Activated naive CD4-positive, alpha-beta T cell treated with anti-CD3 and anti-CD28 coated beads, Interleukin-2, amount 10 ng/mL, durations not matched to agents 7 days and 5 days (primary cell): ENCODE measurements at places on chromosomes 2 and 18.

- no peak for DNase-seq
Measured at GRCh38 chr18:74248189-74248588, 43.6 kb downstream of the CYB5A start.

DNA sequence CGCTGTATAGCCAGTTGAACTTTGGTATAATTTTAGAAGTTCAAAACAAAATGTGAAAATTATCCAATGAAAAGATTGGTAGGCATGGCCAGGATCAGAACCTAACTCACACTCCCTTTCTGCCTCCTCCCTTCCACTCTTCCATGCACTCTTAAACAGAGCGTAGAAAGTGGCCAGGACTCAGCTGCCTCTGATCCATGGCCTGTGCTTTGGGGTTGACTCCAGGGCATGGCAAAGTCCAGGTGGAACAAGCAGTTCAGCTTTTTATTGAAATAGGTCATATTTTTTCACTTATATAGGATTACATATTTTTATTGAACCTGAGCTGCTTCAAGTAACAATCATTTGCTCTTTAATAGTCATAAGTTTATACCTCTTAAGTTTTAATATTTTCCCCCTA, 26.2 kb downstream of the INPP1 start:
- no peak for DNase-seq

- no peak for DNase-seq
Measured at GRCh38 chr2:207231967-207232366, 66.2 kb upstream of the KLF7 start.

DNA sequence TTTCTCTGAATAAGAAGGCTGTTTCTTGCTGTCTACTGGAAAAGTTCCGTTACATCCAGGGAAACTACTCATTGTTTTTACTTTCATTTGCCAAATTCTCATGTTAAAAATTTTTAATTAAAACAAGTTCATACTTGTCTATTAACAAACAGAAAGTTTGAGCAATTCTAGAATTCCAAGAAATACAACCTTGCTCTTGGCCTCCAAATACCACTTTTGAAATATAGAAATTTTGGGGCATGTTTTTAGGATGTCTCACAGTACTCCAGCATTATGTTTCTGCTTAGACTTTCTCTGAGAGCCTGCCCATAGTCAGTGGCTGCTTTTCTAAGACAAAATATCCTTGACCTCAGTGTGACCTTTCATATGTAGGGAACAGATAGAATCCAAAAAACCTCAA, 228.7 kb upstream of the RND3 start:
- DNase-seq = no peak

DNA sequence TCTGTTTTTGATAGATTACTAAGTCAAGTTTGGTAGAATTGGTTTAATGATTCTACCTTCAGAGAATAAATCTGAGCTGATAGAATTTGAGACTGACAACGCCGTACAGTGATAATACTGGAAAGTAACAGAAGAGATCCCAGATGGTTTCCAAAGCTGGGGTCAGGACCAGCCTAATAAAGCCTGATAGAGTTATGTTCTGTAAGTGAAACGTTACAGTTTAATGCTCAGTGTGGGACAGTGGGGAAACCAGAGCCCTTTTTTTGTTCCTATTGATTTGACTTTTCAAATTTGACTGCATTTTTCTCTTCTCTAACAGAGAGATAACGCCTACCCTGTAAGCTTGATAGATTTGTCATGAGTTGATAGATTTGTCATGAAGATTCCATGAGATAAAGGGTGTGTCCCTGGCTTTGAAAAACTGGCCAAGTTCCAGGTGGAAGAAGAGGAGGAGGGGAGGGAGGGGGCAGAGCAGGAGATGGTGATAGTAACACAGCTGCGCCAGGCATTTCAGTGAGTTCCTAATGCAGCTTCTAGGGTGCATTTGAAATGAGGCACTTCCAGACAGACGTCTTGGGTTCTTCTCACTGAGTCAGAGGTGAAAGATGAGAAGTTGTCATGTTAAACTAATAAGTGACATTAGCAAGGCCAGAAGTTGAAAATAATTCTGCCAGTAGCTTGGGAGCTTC, 65.1 kb downstream of the CERS6 start:
- no peak for DNase-seq

DNA sequence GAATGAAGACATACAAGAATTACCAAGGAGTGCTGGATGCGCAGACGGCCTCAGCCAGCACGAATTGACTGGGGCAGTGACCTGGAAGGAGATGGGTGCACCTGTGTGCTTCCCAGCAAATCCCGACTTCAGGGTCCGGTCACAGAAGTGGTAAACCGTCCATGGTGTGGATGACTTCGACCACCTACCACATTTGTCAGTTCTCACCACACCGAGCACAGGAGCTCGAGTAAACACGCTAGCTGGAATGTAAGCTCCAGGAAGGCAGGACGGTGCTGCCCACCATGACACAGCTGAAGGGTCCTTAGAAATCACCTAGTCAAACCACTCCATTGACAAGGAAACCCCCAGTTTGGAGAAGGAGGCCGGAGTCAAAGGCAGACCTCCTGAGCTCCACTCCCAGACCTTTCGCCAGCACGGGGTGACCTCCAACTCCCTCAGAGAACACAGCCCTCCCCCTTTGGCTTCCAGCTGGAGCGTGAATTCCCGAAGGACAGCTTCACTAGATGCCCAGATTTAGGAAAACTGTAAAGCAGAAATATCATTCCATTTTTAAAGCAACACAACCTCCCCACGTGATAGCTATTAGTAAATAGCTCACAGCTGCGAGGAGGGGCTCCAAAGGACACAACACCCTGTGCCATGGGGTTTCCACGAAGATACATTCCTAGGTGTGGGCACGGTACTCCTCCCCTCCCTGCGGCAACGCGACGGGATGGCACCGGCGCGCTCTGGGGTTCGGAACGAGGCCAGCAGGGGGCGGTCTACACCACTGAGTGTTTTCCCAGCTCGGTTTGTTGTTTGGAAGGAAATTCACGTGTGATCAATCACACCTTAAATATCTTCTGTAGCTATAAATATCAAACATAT, 34.1 kb upstream of the GNAL start:
- peak; percentile 66 for DNase-seq

DNA sequence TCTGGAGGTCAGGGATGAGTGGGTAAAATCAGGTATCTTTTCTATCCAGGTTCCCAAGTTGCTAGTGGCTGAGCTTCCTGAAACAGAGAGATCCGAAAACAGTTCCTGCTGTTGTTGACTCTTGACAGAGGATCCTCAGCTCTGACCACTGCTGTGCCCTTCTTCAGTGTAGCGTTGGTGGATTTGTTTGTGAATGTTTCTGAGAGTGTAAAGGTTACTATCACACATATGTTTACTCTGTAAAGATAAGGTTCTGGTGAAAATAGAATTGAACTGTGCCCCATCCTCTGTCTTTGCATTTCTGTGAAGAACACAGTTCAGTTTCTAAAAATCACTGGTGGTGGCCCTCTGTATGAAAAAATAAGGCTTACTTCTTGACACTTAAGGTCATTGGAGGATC, 119.8 kb downstream of the LDLRAD4 start:
- no peak for DNase-seq

- DNase-seq = no peak
Measured at GRCh38 chr2:234558642-234559041, 61.8 kb upstream of the ARL4C start.

DNA sequence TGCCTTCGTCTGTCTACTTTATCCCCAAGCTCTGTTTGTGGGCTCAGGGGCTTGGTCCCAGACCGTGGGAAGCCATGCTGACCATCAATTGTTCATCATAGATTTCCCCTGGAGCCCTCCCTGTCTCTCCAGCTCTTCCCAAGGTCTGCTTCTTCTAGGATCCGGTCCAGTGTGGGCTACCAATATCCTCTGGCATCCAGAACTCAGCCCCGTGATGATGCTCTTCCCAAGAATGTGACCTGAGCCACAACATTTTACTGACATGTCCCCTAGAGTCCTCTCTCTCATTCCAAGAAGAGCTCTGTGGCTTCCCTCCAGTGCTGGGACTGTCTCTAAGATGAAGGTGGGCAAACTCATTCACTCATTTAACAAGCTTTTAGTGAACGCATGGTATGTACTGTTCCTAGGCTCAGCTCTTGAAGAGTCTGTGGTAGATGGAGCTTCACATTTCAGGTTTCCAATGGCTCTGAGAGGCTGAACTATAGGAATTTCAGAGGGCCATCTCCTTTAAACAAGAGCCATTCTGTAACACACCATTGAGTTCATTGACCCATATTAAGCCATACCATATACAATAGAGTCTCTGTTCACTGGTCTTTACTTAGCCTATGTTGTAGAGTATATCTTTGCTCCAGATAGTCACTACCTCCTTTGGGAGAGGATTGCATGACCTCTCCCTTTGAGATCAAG, 142.0 kb upstream of the APCDD1 start:
- no peak for DNase-seq

DNA sequence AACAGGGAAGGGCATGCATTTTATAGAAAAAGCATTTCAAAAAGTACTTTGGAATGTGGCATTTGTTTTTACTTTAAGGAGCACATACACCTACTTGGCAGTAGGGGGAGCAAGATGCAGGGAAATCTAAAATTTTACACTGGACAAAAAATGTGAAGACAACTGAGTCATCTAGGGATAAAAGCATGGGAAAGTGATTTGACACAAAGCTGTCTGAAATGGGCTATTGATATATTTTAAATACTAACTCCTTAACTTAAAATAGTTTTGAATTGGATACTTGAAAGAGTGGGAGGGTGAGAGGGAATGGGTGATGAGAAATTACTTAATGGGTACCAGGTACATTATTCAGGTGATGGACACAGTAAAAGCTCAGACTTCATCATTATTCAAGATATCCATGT, 15.8 kb downstream of the TMEM200C start:
- no peak for DNase-seq

DNA sequence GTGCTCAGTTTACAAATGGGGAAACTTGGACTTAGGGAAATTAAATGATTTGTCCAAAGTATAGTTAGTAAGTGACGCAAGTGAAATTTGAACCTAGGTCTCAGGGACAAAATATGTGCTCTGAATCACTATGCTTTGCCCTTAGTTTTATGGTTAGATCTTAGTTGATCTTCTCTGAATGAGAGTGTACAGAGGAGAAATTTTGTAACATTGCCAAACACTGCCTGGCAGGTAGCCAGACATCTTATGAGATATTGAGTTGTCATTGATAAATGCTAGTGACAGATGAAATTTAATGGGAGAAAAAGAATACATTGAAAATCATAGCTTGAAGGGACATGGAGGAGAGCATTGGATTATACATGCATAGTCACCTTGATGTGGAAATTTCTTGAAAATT, 91.4 kb downstream of the GALNT1 start:
- DNase-seq = no peak

GRCh38 chr2:142716463-142717242, 160.8 kb upstream of the KYNU start:
- DNase-seq = no peak

GRCh38 chr2:1024981-1025380, 74.3 kb downstream of the SNTG2 start:
- no peak for DNase-seq

DNA sequence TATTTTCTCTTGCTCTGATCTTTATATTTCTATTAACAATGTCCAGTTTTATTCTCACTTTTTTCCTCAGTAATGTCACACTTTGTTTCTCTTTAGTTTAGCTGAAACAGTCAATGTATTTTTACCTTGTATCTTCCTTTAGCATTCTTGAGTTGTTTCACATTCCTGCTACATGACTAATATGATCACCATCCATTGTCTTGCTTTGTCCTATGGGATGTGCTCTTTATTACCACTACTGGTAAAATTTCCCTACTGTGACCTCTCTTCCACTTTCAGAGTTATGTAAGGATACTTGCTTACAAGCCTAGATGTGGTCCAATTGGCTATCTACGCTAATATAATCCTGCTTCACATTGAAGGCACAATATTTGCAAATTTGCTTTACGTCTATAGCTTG, 457.9 kb downstream of the PIK3C3 start:
- no peak for DNase-seq

GRCh38 chr2:107411267-107411666, 415.4 kb upstream of the RGPD4 start:
- no peak for DNase-seq

DNA sequence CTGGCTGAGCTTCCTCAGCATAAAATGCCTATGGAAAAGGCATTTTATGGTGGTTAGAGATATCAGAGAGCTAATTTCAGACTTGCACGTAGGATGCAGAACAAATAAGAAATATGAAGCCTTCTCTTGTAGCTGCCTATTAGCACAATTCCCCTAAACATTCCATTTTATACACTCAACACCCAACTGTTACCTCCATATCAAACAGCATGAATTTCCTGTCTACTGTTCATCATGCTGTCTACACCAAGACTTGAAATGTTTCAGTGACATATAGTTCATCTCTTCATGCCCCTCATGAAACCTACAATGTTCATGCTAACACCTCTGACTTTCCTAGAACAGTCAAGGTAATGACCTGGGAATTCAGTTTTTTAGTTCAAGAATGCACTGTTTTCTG, 249.9 kb downstream of the PIEZO2 start:
- no peak for DNase-seq

DNA sequence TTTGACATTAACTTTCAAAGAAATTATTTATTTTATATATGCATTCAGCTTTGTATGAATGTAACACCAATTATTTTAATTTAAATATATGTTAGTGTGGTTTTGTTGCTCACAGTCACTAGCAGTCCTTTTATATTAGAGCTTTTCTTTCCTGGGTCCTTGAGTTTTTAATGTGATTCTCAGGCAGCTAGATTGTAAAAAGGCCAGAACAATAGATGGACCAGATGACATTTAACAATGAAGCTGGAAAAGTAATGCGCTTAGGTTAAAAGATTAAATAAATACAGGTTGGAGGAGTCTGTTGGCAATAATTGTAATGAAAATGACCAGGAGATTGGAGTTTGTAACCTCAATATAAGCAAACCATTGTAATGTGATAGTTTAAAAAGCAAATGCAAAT, 171.1 kb downstream of the FTCDNL1 start:
- DNase-seq = no peak

- no peak for DNase-seq
Measured at GRCh38 chr2:2230433-2230817, 100.7 kb downstream of the MYT1L start.

DNA sequence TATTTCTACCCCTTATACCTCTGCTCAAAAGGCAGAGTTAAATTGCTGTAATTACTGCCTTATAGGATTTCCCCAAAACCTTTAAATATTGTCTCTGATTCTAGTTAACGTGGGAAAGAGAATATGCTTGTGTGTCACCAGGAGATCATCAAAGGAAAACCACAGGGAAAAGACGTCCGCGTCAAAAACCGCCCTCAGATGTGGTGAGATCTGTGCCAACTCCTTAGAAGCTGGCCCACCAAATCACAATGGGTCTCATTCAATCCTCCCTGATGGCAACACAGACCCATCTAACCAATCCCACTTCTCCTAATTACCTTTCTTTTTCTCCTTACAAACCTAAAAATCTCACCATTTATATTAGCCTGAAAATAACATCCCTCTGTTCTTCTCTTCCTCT, 25.4 kb downstream of the VPS54 start:
- DNase-seq = no peak
